Calu3 (cell line): ENCODE measurements at places on chromosomes 1 and 21.

GRCh38 chr1:108829498-108829916, 27.4 kb downstream of the AKNAD1 start:
- no peak for DNase-seq

GRCh38 chr1:52056937-52057231, 789 bp downstream of the BTF3L4 start:
- DNase-seq = no peak

DNA sequence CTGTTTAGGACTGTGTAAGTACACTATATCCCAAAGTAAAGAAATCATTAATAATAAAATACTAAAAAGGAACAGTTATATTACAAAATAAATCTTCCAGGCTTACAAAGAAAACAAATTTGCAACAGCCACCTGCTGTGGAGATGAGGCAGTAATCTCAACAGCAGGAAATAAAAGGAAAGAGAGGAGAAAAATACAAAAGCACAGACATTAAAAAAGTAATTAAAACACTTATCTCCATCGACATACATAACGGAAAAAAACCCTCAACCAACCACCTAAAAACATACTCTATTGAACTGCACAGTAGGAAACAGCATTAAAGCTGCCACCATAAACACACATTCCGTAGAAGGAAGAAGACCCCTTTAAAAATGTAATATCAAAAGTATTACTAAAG, 317.6 kb downstream of the DPYD start:
- no peak for DNase-seq

DNA sequence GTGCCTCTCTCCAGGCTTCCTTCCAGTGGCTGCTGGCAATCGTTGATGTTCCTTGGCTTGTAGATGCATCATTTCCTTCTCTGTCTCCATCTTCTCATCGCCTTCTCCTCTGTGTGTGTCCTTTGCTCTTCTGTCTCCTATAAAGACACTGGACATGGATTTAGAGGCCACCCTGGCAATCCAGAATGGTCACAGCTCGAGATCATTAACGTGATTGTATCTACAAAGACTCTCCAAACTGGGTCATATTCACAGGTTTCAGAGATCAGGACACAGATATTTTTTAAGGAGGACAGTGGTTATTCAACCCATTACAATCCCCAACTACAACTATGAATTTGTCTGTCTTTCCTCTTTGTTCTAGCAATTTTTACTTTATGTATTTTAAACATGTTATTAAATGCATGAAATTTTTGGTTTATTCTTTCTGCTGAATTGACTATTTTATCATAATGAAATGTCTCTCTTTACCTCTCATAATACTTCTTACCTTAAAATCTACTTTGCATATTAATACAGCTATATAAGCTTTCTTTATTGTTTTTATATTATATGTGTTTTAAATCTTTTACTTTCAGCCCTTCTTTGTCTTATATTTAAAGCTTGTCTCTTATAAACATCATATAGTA, 22.8 kb downstream of the CR1 start:
- DNase-seq = no peak
